ENCODE measurements at places on chromosomes 3 and 15. TPM values are rescaled to one million over a fixed set of nuclear protein-coding genes. Genes with fewer than 3 reads are reported as not detected.

CCR8 gene
- total RNA-seq: not detected

CYP11A1 gene
- not detected for total RNA-seq

CTXND1 gene
- not detected for total RNA-seq

COL8A1 gene
- total RNA-seq: 187 TPM

ACP3 gene
- not detected for total RNA-seq

ANKRD34C gene
- not detected for total RNA-seq

CELSR3 gene
- 2.2 TPM for total RNA-seq

TMEM108 gene
- total RNA-seq: 0.53 TPM

CHRM5 gene
- not detected for total RNA-seq

SLC28A2 gene
- not detected for total RNA-seq

MST1 gene
- total RNA-seq: 6.7 TPM

DUSP7 gene
- 20.2 TPM for total RNA-seq

RPUSD3 gene
- 27.0 TPM for total RNA-seq

MYO5A gene
- total RNA-seq: 70.9 TPM

SEMA3G gene
- 61.3 TPM for total RNA-seq

AMT gene
- total RNA-seq: 1.9 TPM

All from glomerular endothelial cell (primary cell).